ENCODE measurements at places on chromosomes 7 and 10. TPM values are rescaled to one million over a fixed set of nuclear protein-coding genes. Genes with fewer than 3 reads are reported as not detected.

Gene MBL2
- not detected for total RNA-seq

Gene CPN1
- total RNA-seq, result not detected

Gene TET1
- 0.51 TPM for total RNA-seq

Gene MALSU1
- 70.6 TPM for total RNA-seq

Gene GPNMB
- total RNA-seq, result 15.1 TPM

Gene PNLIP
- total RNA-seq, result not detected

Gene ATP5MK
- 421 TPM for total RNA-seq

Gene GFRA1
- total RNA-seq, result 0.03 TPM

Gene CREB5
- total RNA-seq, result 3.7 TPM

Gene EGR2
- total RNA-seq, result 0.03 TPM

Gene CYP26C1
- not detected for total RNA-seq

Gene SFRP5
- not detected for total RNA-seq

Gene ASZ1
- not detected for total RNA-seq

Gene C10orf67
- 0.11 TPM for total RNA-seq

Gene PFKFB3
- 18.6 TPM for total RNA-seq

Gene CALML5
- total RNA-seq, result 2.4 TPM

DNA sequence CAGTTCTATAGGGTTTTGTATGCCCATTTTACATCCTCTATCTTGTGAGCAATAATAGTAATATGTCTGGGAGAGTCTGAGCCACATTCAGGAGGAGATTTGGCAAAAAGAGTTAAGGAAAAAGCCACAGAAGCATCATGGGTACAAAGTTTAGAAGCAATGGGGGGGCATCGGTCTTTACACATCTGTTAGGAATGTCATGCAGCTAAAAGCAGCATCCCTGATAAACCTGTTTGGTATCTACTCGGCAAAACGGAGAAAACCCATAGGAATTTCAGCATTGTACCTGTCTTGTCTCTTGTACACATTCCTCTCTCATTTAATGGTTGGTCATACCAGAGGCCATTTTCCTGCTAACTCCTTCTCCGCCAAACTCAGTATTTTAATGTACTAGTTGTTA is 12.5 kb upstream of the HERPUD2 start:
- peak; percentile 77 for DNase-seq

- DNase-seq, result no peak
Measured at GRCh38 chr10:33252324-33252723, 82.1 kb downstream of the NRP1 start.

DNA sequence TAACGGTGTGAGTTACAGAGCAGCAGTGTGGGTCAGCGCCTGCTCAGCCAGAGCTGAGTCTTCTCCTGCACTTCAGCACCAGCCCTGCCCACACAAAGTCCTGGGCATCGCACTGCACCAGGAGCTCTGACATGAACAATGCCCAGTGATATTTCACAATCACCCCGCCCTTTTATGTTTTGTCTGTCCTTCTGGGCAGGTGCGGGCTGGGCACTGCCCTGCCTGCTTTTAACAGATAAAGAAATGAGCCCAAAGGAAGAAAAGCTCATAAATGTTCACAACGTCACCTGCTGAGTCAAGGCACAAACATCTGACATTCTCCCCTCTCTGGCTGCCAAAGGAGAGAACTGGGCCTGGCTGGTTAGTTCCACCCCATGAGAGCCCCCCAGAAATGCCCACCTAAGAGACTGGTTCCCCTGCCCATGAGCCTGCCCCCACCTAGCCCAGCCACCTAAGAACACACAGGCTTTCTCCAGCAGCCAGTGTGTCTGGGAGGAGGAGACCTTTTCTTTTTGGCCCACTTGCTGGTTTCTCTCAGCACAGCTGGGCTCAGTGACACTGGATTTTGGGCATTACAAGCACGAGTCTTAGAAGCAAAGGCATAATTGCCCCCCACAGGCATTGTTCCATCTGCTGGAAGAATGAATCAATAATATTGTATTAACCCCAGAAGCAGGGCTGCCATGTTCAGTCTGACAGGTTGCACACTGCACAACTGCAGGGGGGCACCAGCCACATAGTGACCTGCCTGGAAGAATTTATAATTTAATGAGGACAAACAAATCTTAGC is 22.3 kb downstream of the CALML3 start:
- DNase-seq, result peak; percentile 87

GRCh38 chr10:49240946-49241345 is 52.8 kb upstream of the TMEM273 start:
- no peak for DNase-seq

DNA sequence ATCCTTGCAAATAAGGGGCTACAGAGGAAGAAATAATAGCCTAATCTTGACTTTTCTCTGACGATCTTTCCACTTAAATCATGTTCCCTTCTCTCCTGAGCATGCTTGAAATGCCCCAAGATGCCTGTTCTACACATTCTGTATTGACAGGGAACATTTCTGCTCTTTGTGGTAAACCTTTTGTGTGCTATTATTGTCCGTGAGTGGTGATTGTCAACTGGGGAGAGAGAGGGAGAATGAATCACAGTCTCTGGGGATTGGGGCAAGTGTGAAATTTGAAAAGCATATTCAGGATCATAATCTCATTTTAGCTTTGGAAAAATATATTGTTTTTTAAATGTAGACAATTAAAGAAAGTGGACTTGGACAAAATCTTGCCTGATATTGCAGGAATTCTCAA is 20.6 kb downstream of the UBTD1 start:
- DNase-seq, result no peak

DNA sequence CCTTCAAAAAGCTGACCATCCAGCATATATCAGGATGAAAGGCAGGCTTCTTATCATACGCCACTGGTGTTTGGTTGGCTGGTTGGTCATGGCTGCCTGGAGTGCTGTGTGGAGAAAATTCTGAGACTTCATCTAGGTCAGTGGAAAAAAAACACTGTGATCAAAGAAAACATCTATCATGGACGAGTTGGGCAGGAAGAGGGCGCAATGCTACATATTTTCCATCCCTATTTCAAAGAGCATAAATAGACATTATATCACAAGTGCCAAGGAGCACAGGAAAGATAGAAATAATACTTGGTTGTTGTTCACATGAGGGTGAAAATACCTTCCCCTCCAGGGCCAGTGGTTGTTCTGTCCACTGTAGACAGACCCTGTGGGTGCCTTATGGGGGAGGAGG is 128.4 kb upstream of the PLPP4 start:
- DNase-seq, result no peak

GRCh38 chr10:24722131-24722675 is 1.5 kb downstream of the ARHGAP21 start:
- no peak for DNase-seq

GRCh38 chr7:138705167-138705566 is 4.0 kb upstream of the SVOPL start:
- no peak for DNase-seq

- DNase-seq, result no peak
Measured at GRCh38 chr10:48459270-48460150, 145.4 kb downstream of the ARHGAP22 start.

GRCh38 chr10:60292998-60293397 is 96.7 kb downstream of the ANK3 start:
- no peak for DNase-seq

- no peak for DNase-seq
Measured at GRCh38 chr7:70389531-70390151, 742.3 kb upstream of the GALNT17 start.

DNA sequence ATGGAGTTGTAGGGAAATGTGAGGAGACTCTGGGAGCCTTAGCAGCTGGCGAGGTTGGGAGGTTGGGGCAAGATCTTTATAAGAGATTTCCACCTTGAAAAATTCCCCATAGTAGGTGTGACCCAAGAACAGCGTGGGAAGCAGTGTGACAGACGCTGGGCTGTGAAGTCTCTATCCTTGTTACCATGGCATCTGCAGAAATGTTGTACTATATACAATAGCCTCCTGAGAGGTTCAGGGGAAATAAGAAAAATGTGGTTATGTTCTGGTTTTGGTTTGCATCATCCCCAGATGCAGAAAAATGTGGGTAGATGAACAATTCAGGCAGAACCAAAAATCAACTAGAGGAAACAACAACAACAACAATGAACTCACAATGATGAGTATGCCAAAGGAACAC is 498.6 kb downstream of the SH2D4B start:
- no peak for DNase-seq

GRCh38 chr10:74589226-74589673 is 237.2 kb upstream of the KAT6B start:
- peak; percentile 56 for DNase-seq

GRCh38 chr7:24883622-24884013 is 96.4 kb downstream of the OSBPL3 start:
- DNase-seq, result no peak

DNA sequence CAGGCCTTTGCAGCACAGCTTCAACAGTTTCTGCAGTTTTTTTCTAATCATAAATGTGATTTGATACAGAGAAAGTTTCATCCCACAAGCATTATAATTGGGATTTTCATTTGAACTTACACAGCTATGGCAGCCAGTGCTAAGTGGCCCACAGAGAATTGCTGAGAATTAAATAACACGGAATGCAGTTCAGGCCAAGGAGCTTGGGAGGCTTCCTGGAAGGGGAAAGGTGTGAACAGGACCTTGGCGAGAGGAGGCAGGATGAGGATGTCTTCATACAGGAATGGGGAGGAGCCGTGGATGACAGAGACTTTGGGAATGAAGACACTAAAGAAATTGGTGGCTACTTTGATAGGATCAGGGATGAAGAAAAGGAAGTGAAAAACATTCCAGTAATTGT is 95.3 kb downstream of the ZNF22 start:
- DNase-seq, result peak; percentile 2

All from foreskin keratinocyte (primary cell).